ENCODE measurements at places on chromosomes 1 and 21. TPM values are rescaled to one million over a fixed set of nuclear protein-coding genes. Genes with fewer than 3 reads are reported as not detected.

IL20 gene
- not detected for total RNA-seq

DNA sequence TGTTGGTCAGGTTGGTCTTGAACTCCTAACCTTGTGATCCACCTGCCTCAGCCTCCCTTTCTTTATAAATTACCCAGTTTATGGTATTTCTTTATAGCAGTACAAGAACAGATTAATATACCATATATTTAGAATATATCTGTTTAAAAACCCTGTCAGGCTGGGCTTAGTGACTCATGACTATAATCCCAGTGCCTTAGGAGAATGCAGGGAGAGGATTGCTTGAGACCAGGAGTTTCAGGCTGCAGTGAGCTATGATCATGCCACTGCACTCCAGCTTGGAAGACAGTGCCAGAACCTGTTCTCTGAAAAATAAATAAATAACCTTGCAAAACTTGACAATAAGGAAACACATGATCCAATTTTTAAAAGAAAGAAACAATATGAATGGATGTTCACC, 43.9 kb downstream of the ZNF684 start:
- DNase-seq: no peak

DNA sequence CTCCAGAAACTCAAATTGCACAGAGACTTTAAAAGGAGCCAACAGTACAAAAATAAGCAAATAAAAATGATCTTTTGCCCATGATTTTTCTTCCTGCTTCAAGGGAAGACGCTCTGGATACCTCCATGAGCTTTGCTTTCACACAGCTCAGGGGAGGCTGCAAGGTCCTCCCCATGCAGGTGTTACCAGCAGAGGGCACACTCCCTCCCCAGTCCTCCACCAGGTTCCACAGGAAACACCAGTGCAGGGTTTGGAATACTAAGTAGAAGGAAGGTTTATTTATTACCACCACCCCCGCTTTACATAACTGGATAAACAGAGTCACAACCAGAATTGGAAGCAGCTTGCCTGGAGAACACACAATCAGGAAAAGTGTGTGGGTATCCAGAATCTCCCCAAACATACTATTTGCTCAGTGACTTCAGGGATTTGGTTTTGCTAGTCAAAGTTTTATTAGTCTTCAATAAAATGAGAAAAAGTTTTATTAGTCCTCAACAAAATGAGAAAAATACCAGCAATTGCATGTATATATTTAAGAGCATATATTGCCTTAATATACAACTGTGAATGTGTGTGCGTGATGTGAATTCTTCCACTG, 37.3 kb downstream of the HSD3B1 start:
- DNase-seq: no peak

DNA sequence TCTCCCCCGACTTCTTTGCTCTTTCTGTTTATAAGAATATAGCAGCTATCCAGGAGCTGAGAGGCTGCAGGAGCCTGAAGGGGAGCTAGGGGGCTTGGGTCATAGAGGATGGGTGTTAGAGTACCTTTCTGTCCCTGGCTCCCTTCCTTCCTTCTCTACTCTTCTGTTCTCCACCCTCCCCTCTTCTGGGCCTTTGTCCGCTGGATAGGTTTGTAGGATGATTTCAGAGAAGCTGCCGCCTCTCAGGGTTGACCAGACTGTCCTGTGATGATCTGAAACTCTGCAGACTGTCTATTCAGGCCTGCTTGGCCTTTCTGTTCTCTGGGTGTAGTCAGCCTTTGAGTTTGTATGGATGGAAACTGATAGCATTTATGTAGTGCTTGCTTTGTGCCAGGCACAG, 26.3 kb downstream of the PPFIA4 start:
- DNase-seq: no peak

- no peak for DNase-seq
Observed at GRCh38 chr1:150555971-150556865, 7.0 kb downstream of the ADAMTSL4 start.

OR2M3 gene
- not detected for total RNA-seq

OR1C1 gene
- total RNA-seq: not detected

DNA sequence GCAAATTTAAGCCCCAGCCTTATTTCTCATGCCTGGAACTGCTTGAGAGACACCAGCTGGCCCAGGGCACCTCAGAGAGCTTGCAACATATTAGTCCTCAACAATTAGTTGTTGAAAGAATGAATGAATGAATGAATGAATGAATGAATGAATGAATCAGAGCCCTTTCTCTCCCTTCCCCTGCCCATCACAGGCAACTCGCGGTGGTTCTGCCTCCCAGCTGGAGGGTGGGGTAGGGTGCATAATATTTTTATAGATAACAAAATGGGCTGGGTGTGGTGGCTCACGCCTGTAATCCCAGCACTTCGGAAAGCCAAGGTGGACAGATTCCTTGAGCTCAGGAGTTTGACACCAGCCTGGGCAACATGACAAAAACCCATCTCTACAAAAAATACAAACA, 110.1 kb downstream of the CCDC185 start:
- no peak for DNase-seq

HSD11B1 gene
- not detected for total RNA-seq

- no peak for DNase-seq
Observed at GRCh38 chr1:17024721-17025120, 13.0 kb upstream of the ATP13A2 start.

GRCh38 chr1:40394491-40395172, 21.1 kb downstream of the SMAP2 start:
- DNase-seq: no peak

DNA sequence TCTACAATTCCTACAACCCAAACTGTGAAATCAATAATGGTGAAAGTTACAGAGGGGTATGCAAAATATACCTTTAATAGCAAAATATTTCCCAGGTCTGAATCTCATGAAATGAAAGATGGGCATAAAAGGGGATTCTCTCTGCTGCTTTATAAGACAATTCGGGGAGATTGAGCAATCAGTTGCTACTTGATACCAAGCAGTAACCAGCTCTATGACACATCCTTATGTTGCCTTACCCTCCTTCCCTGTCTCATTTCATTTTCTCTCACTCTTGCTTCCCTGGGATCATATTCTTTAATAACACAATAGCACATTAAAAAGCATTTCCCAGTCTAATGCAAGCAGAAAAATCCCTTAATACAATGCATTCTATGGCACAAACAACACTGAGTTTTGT, 29.0 kb downstream of the ZSWIM5 start:
- DNase-seq: no peak

Data from neural crest cell (in vitro differentiated cells).